ENCODE measurements at places on chromosomes 7 and 10.

GRCh38 chr7:151086802-151087244, 548 bp downstream of the AGAP3 start:
- peak; percentile 51 for DNase-seq

DNA sequence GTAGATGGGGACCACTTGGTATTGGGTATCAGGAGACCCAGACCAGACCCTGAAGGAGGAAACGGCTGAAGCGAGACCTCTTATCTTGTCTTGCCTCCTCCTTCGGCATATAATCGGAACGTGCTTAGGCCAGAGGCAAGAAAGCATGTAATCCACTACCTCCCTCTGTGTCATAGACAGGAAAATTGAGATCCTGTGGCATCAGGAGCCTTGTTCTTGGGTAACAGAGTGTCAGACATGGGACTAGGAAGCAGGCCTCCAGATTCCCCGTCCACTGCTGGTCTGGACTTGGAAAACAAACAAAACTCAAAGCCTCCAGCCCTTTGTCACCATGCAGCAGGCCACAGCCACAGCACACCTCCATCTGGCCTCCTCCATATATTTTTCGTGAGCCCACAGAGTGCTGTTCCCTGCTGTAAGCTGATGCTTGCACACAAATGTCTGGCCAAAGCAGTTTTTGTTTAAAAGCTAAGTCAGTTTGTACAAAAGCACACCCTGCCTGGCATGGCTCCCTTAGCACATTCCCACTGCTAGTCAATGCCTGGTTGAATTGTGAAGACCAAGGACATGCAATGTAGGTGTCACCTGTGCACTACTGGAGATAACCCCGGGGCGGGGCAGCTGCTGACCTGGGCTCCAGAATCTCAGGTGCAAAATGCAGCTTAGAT, 510.9 kb downstream of the RPS24 start:
- no peak for DNase-seq

GRCh38 chr7:155021699-155022145, 18.8 kb upstream of the PAXIP1 start:
- no peak for DNase-seq

- DNase-seq, result no peak
Observed at GRCh38 chr7:30754315-30754877, 2.5 kb downstream of the INMT start.

- DNase-seq, result no peak
Observed at GRCh38 chr10:6220418-6221191, 17.9 kb downstream of the PFKFB3 start.

DNA sequence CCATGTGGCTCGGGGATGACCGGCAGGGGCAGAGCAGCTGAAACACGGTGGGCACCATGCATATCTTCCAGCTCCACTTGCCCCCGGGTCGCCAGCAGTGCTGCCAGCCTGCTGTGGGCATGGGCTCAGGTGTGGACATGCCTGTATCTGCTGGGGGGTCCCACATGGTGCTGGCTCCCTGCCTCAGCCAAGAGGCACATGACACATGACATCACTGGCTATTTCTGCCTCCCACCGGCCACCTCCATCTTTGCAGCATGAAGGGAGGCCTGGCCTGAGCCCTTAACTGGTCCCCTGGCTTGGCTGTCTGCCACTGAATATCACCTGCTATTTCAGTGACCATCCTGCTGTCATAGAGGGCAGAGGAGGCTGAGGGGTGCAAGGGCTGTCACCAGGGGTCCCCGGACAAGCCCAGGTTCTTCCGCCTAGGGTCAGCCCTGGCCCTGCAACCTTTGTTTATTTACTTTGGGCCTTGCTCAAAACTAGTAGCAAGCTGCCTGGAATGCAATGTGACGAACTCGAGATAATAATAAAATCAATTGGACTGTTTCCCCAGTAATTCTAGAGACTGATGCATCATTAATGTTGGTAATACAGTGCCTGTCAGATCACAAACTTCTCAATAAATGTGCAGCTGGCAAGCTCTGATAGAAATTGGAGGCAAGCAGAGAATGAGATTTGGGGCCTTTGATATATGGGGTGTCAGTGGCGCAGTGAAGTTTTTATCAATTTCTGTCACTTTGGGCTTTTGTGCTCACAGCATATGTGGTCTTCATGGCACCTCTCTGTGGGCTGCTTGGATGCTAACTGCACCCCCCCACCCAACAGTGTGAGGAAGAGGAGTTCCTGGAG, 28.5 kb downstream of the ZMIZ1 start:
- no peak for DNase-seq

DNA sequence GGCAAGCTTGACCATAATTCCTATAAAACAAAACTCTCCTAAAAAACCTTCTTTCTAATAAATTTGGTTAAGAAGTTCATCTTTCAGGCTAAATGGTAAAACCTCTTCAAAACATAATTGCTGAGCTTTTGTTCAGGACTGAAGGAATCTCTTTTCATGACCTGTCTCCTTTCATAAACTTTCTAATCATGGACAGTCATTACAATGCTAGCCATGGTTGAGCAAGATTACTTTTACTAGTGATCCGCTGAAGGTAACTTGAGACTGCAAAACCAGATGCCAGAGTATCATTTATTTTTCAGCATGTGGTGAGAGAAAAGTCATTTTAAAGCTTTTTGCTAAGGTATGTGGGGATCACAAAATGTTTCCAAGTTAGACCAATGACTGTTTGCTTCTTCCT, 186.4 kb upstream of the RHOBTB1 start:
- no peak for DNase-seq

DNA sequence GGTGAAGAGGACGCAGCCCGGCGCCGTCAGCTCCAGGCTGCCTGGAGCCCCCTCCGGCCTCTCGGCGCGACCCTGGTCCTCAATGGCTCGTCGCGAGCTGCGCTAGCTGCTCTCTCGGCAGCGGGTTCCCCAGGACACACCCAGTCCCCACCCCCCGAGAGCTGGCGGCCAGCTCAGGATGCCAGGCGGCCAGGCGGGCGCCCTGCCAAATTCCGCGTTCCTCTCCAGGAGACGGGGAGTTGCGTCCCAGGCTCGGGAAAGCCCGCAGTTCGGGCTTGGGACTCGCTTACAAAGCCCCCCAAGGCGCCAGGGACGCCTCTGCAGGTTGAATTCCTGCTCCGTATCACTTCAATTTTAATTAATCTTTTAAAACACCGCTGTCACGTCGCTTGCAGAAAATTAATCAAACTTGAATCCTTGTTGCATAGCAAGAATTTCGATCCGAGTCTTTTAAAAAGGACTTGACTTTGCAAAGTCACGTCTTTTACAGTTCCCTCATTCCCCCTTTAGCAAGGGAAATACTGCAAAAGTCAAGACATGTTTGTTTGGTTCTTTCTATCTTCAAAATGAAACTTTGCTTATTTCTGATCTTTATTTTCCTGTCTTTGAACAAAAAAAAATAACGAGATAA, 28.2 kb downstream of the SKIDA1 start:
- DNase-seq, result peak; percentile 68

GRCh38 chr10:43710772-43711471, 62.2 kb upstream of the ZNF32 start:
- no peak for DNase-seq

DNA sequence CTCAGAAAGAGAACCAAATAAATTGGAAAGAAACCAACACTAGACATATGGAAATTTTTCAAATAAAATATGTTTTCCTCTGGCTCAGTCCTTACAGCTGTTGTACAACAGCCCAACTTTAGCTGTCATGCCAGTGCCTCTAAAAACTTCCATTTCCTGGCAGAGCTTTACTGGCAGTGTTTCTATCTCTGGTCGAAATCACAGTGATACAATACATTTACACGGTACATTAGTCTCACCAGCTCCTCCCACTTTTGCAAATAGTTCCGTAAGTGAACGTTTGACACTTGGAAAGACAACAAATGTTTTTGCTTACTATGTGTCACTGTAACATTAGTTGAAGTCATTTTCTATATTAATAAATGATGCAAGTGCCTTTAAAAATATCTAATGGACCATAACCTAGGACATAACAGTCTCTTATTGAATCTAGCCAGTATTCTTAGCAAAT, 29.8 kb downstream of the BCAP29 start:
- no peak for DNase-seq

DNA sequence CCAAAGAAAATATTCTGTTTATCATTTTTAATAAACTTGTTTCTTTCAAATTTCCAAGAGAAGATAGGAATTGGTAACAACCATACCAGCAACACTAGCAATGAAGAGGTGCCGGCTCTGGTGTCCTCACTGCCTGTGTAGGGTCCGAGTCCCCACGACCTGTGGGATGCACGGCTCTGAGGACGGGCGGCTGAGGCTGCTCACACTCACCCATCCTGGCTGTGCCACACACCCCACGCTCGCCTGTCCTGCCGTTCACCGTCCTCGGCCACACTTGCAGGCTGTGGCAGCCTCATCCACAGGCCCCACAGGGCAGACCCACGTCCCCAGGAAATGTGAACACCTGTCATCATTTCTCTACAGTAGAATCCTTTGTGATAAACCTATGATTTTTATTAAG, 48.2 kb upstream of the DPYSL4 start:
- no peak for DNase-seq

DNA sequence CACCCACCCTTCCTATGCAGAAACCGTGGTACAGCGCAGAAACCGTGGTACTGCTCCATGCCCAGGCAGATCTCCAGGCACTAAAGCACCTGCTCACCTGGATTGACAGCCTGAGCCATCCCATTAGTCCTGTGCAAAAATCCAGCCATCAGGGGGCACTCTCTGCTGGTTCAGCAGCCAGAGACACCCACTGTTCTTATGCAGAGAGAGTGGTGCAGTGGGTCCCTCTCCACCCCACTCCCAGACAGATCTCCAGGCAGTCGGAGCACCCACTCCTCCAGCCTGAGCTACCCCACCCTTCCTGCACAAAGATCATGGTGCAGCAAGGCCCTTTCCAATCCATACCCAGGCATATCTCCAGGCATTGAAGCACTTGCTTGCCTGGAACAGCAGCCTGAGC, 219.8 kb downstream of the CTNNA3 start:
- DNase-seq, result no peak

- DNase-seq, result no peak
Observed at GRCh38 chr10:30070001-30070685, 10.8 kb upstream of the JCAD start.

- no peak for DNase-seq
Observed at GRCh38 chr7:103915680-103916357, 73.6 kb downstream of the RELN start.

GRCh38 chr7:140911746-140912145, 13.0 kb downstream of the BRAF start:
- no peak for DNase-seq

DNA sequence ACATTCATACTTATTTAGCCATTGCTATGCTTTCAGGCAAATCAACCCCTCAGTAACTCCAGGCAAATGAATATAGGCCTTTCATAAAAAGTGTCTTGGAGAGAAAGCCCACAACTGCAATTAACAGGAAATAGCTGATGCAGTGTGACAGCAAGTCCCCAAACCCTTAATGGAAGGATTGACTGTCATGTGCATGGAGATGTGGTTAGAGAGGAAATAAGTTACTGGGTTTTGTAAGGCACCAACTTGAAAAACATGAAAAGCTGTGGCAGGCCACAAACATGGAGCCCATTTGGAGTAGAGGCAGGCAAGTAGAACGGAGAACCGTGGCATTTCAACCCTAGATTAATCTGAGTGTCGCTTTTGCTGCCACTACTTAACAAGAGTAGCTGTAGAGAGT, 549.4 kb upstream of the C7orf33 start:
- no peak for DNase-seq

DNA sequence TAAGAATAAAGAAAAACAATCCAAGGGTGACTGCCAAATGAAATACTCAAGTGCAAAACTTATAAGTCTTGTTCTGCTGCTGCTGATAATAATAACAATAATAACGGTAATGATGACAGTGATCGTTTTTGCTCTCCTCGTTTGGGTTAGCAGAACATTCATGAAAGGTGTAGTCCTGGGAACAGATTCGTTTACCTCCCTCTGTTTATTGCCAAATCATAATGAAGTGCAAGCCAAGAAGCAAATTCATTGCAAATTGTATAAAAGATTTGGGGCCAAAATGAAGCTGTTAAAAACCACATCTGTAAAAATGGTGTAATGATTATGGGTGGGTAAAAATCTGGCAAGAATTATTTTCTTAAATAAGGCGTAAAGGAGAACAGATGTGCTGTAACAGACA, 587.2 kb upstream of the MKI67 start:
- DNase-seq, result no peak

- DNase-seq, result peak; percentile 9
Observed at GRCh38 chr7:54813398-54813797, 54.4 kb upstream of the SEC61G start.

- no peak for DNase-seq
Observed at GRCh38 chr10:89283025-89283935, 18.6 kb upstream of the IFIT2 start.

GRCh38 chr10:75613685-75614504, 182.5 kb downstream of the LRMDA start:
- DNase-seq, result no peak

GRCh38 chr10:86798611-86799010, 42.2 kb downstream of the BMPR1A start:
- DNase-seq, result no peak

DNA sequence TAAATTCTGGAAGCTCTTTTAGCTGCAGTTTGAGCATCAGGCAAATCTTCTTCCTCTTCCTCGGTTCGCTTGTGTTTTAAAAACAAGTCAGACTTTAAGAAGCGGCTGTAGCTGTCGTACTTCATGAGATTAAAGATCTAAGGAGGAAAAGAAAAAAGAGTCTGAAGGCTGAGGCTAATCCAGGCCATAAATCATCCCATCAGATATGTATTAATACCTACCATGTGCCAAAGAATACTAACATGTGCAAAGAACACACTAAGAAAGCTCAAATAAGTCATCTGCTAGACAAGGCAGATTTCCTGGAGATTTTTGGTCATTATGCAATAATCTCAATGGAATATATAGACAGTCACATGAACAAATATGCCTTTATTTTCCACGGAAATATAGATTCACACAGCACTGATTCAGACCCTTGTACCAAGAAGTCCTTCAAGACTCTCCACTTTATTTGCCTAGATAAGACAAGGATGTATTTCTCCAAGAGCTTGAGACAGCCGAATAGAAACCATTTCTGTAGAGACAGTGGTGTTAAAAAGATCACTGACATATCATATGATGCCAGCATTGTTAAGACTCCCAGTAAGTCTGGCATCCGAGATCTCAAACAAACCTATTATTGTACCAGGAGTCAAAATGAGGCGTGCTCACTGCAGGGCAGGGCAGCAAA, 42.3 kb downstream of the RGS10 start:
- DNase-seq, result no peak

GRCh38 chr7:144786079-144786478, 49.8 kb downstream of the TPK1 start:
- no peak for DNase-seq

GRCh38 chr7:7188091-7188490, 5.7 kb downstream of the C1GALT1 start:
- no peak for DNase-seq

All from occipital lobe (tissue), 3 donors.